ENCODE measurements at places on chromosomes 2 and 18.

- no peak for DNase-seq
Observed at GRCh38 chr2:17822445-17823117, 6.3 kb downstream of the MSGN1 start.

DNA sequence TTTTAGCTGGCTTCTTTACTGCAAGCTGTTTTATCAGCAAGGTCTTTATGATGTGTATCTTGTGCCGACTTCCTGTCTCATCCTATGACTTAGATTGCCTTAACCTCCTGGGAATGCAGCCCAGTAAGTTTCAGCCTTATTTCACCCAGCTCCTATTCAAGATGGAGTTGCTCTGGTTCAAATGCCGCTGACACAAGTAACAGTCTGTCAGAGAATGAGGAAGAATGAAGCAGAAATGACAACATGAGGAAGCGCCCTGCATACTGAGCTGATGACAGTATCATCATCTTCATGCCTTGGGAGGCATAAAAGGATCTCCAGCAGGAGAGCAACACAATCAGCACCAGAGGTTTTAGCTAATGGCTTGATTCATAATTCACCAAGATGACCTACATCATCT, 309.4 kb downstream of the NBAS start:
- no peak for DNase-seq

GRCh38 chr2:61158356-61158955, 3.5 kb upstream of the C2orf74 start:
- no peak for DNase-seq

GRCh38 chr18:75854808-75855207, 427.3 kb upstream of the SMIM21 start:
- no peak for DNase-seq

- DNase-seq = no peak
Observed at GRCh38 chr2:95079199-95079683, 42.4 kb downstream of the MRPS5 start.

- DNase-seq = no peak
Observed at GRCh38 chr18:57207124-57207916, 60.4 kb downstream of the BOD1L2 start.

GRCh38 chr2:136133586-136133985, 15.6 kb upstream of the CXCR4 start:
- no peak for DNase-seq
